H9 (cell line): ENCODE measurements at places on chromosomes 5 and 9. TPM values are rescaled to one million over a fixed set of nuclear protein-coding genes. Genes with fewer than 3 reads are reported as not detected.

WDR31 gene
- total RNA-seq: 0.59 and 0.72 TPM in 2 replicates

SV2C gene
- total RNA-seq: 0.02 and 0.09 TPM in 2 replicates

PCDHGA6 gene
- total RNA-seq: 1.5 and 1.7 TPM in 2 replicates

CCL28 gene
- total RNA-seq: not detected in 2 replicates

NME5 gene
- total RNA-seq: 0.66 and 0.96 TPM in 2 replicates

ITGA1 gene
- total RNA-seq: 2.8 and 3.9 TPM in 2 replicates

ALDOB gene
- total RNA-seq: not detected in 2 replicates

VCAN gene
- 271 and 278 TPM in 2 replicates for total RNA-seq

GRIA1 gene
- 0.31 and 0.52 TPM in 2 replicates for total RNA-seq

CD274 gene
- 0.13 TPM in 1 of 2 replicates, not detected in the other for total RNA-seq

FIBCD1 gene
- 6.2 and 7.1 TPM in 2 replicates for total RNA-seq

SURF4 gene
- total RNA-seq: 146 and 148 TPM in 2 replicates

GFRA3 gene
- total RNA-seq: 1.6 and 1.8 TPM in 2 replicates

DNA sequence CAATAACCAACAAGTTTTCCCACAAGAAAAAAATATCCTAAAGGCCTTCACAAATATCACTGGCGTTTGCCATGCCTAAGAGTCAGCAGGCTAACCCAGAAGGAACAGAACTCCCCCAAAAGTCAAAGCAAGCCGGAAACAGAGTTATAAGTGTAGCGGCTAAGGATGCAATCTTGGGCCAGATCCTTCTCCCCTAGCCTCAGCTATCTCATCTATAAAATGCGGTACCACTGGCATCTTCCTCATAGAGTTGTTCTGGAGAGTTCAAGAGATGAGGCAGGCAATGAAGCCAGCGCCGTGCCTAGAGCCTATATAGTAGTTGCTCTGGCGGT, 632 bp downstream of the DPM2 start:
- DNase-seq: no peak

DNA sequence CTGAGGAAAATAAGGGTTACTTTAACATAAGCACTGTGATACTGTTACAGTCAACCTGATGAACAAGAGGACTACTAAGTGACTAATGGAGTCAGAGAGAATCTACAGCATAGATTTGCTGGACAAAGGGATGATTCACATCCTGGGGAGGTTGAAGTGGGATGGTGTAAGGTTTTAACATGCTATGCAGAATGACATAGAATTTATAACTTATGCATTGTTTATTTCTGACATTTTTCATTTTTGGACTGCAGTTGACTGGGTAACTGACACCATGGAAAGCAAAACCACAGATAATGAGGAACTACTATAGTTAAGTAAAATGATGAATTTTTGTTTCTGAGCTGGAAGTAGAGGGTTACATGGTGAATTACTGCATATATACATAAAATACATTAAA, 389.2 kb downstream of the MAT2B start:
- DNase-seq: no peak

DNA sequence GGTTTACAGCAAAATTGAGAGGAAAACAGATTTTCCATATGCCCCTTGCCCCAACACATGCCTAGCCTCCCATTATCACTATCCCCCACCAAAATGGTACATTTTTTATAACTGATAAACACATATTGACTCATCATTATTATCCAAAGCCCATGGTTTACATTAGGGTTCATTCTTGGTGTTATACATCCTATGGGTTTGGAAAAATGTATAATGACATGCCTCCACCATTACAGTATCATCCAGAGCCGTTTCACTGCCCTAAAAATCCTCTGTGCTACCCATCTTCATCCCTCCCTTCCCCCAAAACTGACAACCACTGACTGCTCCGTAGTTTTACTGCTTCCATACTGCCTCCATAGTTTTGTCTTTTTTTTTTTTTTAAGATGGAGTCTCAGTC, 111.1 kb downstream of the ACTL7B start:
- no peak for DNase-seq

DNA sequence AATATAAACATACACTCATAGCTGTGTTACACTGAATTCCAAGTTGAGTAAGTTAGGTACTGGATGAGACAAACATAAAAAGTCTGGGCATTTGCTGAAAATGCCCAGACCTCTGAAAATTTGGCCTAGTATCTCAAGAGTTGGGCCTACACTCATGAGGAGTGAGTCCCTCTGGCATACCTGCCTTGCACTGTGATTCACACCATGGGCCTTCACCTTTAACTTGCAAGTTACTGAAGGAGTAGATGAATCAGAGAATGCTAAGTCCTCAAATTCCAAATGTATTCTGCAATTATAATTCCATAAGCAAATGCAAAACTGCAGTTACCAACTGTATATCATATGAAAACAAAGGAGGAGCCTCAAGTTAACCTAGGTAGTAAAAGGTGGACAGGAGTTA, 32.3 kb upstream of the C9orf40 start:
- no peak for DNase-seq

DNA sequence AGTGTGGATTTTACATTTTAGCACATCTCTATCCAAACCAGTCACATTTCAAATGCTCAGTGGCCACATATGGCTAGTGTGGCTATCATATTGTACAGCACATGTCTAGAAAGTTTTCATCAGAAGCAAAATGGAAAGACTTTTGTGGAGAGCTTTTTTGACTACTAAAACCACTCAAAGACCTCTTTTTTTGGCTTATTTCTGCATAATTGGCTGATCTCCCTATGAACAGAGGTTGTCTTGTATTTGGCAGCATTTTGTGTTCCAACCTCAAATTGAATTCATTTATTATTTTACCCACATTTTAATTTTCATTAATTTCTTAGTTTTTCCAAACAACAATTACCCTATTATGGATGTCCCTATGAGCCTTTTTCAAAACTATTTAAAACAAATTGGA, 395.7 kb downstream of the TLE1 start:
- no peak for DNase-seq

DNA sequence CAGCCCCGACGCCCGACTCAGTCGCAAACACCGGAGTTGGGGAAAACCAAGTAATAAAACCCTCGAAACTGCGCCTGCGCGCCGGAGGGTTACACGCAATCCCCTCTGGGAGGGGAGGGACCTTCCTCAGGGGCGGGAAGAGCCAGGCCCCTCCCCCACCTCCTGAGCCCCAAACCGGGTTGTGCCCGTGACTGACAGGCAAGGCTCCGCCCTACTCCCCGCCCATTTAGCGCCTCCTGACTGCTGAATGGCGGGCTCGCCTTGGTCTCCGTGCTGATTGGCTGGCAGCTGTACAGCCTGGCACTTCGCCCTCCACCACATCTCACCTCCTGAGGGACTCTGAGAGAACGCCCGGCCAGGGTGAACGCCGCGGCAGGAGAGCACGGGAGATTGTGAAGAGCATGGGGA, at the start of gene PRDM9:
Gene PRDM9 (plus strand): TSS at position 332 of the 408 bp plus-strand sequence. CDS start 1,425 bp downstream, outside the sequence.
- peak; percentile 84 for DNase-seq

GRCh38 chr5:172801179-172801671, 30.2 kb upstream of the DUSP1 start:
- no peak for DNase-seq

GRCh38 chr5:113132564-113132963, 156.0 kb downstream of the DCP2 start:
- DNase-seq: no peak

DNA sequence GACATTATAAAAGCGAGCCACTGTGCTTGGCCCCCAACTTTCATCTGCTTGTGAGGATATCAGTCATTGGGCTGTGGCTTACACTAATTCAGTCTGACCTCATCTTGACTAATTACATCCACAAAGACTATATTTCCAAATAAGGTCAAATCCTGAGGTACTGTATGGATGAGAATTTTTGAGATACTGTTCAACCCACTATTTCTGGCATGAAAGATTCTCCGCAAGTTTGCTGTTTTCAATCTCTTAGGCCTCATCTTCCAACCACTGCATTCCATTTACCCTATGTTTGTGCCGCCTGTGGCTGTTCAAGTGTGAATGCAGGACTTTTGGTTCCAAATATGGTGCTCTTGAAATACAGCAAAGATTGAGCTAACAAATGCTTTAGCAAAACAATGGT, 400.9 kb upstream of the SGCD start:
- DNase-seq: no peak

- DNase-seq: no peak
Observed at GRCh38 chr9:117624106-117624505, 80.1 kb upstream of the TLR4 start.

DNA sequence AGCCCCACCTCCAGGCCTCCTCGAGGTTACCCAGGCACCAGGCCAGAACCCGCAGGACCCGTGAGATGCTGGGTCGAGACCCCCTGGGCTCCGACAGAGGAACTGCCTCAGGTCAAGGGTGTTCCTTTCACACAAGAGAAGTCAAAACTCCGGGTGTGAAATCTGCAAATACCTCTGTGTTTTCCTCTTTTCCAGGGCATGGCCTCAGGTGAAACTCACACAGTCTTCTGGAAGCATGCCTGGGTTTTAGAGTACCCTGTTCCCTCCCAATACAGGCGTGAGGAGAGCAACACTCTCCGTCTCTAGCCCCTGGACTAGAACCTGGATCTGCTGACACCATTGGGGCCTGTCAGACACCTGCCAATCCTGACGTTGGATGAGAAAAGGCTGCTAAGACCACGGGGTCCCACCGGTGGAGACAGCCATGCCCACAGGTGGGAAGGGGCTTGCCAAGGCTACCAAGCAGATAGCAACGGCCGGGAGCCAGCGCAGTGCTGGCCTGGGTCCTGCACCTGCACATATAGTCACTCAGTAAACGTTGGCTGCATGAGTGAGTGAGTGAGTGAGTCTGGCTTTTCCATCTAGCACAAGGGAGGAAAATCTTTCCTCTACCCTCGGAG, 182.0 kb upstream of the PPP1R26 start:
- DNase-seq: peak; percentile 26

- no peak for DNase-seq
Observed at GRCh38 chr9:98923451-98924123, 20.1 kb upstream of the COL15A1 start.

DNA sequence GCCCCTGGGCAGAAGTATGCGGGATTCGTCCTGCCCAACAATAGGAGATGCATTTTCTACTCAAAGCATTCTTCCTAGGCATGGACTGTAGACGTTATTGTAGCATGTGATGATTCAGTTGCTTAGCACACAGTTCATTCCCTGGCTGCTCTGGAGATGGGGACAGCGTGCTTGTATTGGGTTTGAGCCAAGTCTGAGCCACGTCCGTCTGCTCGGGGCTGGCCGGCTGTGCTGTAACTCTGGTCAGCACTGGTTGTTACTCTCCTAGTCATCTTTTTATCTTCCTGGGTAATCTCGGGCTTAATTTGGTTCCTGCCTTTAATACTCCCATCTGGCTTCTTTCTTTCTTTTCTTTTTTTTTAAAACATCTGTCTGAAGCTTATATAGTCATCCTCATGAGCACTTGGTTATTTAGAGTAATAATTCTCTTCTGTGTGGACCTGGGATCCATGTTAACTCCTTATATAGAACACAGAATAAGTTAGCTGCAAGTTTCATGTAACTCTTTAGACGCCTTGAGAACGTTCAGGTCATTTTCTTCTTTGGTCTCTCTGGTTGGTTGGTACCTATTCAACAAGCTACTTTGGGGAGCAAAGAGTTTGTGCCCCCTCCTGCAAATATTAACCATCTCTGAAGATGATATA, 118.8 kb upstream of the RPS23 start:
- no peak for DNase-seq

- DNase-seq: no peak
Observed at GRCh38 chr5:68542207-68542606, 326.7 kb downstream of the PIK3R1 start.

- no peak for DNase-seq
Observed at GRCh38 chr9:35044071-35044470, 28.4 kb downstream of the VCP start.

GRCh38 chr5:20369518-20369885, 381.5 kb upstream of the CDH18 start:
- no peak for DNase-seq

- no peak for DNase-seq
Observed at GRCh38 chr5:107580889-107581820, 89.6 kb downstream of the EFNA5 start.

DNA sequence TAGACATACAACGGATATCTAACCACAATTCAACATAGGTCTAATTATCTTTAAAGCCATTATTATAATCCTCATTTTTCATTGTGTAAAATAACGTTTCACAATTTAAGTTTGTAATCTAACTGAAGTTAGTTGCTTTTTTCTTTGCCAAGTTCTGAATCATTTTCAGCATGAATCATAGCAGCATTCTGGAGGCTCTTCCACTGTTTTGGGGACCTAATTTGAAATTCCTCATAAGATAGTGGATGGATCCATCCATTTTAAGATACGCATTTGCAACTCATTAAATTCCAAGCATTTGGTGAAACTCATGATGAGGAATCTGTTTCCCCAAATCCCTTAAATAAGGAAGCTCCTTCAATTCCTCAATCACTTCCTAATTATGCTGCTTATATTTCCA, 447.1 kb upstream of the CDH10 start:
- DNase-seq: no peak

DNA sequence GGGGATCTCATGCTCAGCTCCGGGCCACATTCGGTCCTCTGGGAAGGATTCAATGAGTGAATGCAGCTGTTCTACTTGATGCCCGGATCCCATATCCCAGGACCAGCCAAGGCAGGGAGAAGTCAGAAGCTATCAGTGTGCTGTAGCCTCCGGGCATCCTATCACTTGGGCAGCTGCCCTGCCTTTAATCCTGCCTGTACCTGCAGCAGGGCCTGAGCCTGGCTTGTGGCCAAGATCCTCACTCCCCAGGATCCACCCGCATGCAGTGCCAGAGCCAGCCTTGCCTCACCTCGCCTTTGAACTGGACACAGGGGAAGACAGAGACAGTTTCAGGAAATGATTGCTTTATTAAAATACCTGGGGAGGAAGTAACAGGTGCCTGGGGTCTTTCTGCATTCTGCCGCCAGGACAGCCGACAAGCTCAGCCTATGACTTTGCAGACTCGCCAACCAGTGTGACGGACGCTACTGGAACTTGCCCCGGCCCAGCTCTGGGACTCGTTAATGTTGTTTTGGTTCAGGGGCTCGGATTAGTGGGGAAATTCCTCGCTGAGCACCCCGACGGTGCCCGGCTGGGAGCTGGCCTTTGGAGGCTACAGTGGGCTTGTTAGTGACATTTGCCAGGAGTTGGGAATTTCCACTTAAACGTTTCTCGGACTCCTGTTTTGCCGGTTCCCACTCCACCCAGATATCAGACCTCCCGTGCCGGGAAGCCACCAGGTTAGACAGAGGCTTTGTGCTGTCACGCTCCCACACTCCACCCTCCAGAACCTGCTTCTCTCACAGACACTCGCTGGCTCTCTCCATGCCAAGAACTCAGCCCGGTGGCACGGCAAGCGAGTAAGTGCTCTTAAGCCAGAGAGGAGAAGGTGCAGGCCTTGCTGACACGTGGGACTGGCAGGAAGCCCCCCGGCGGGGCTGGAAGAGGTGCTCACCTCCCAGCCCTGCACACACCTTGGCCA, 721 bp downstream of the PTGES start:
- no peak for DNase-seq

- no peak for DNase-seq
Observed at GRCh38 chr9:135330307-135330631, 149.3 kb upstream of the PPP1R26 start.

GRCh38 chr5:177085985-177086653, 596 bp upstream of the FGFR4 start:
- no peak for DNase-seq

DNA sequence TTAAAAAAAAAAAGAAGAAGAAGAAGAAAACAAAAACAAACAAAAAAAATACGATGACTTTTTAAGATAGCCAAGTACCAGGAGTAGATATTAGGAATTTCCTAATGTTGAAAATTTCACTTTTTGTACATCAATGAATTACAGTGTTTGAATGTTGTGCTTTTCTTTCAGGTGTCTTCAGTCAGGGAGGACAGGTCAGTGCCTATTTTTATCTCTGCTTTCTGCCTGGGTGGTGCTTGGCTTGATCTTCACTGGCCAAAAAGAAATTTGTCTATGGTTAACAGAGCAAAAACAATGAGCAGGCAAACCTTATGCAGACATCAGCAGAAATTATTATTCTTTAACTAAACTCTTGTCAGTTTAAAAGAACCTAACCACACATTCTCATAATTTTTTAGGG, 3.0 kb downstream of the SPINK6 start:
- no peak for DNase-seq
